ENCODE measurements at places on chromosomes 11 and 22.

- DNase-seq, result no peak
Observed at GRCh38 chr11:94782446-94782845, 14.3 kb downstream of the AMOTL1 start.

- DNase-seq, result no peak
Observed at GRCh38 chr11:74001822-74002286, 7.0 kb downstream of the UCP3 start.

- DNase-seq, result no peak
Observed at GRCh38 chr11:128448981-128449713, 138.2 kb downstream of the ETS1 start.

- DNase-seq, result no peak
Observed at GRCh38 chr11:15985127-15985859, 371.1 kb downstream of the SOX6 start.

- peak; percentile 26 for DNase-seq
Observed at GRCh38 chr22:31947296-31947695, 3.0 kb downstream of the YWHAH start.

Data from HCEC 1CT (cell line).